ENCODE measurements at places on chromosomes 5 and 9.
A peak's percentile ranks its signal among the peaks of the same experiment; 100 is the strongest.

GRCh38 chr9:19517202-19517942 lies 108.6 kb downstream of the ACER2 start:
- ATAC-seq, result no peak

DNA sequence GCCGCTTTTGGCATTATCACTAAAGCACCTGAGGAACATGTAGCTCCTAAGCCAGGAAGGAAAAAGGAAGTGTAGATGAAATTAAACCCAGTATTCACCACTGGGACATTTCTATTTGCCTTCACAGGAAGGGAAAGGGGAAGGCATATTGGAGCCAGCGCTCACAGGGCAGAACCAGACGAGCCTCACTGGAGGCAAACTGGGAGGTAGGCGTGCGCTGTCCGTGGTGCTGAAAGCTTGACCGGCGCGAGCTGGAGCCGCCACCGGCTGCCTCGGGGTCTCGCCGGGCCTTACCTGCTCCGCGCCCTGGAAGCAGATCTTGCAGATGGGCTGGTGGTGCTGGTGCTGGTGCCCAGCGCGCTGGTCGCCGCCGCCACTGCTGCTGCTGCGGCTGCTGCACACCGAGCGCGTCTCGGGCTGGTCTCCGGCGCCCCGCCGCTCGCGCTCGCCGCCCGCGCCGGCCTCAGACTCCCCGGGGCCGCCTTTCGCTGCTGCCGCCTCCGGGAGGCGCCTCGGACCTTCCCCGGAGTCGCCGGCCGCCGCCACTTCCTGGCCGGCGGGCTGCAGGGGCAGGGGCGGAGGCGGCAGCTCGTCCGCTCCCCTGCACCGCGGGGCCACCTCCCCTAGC lies 732 bp downstream of the MARCHF11 start:
- ATAC-seq, result peak; percentile 85

DNA sequence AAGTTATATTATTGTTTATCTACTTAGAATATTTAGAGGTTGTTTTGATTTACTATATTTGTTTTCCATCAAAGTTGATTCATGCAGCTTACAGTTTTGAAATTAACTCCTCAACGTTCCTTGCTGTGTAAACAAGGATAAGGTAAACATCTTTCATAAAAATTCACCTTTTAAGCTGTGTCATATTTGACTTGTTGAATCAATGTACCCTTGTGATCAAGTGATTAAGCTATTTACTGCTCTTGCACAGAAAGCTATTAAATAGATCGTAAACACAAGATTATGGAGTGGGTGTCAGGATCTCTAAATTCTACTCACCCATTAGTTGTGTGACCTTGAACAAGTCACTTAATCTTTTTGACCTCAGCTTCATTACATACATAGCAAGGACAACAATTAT lies 2054.0 kb upstream of the NUDT12 start:
- no peak for ATAC-seq

DNA sequence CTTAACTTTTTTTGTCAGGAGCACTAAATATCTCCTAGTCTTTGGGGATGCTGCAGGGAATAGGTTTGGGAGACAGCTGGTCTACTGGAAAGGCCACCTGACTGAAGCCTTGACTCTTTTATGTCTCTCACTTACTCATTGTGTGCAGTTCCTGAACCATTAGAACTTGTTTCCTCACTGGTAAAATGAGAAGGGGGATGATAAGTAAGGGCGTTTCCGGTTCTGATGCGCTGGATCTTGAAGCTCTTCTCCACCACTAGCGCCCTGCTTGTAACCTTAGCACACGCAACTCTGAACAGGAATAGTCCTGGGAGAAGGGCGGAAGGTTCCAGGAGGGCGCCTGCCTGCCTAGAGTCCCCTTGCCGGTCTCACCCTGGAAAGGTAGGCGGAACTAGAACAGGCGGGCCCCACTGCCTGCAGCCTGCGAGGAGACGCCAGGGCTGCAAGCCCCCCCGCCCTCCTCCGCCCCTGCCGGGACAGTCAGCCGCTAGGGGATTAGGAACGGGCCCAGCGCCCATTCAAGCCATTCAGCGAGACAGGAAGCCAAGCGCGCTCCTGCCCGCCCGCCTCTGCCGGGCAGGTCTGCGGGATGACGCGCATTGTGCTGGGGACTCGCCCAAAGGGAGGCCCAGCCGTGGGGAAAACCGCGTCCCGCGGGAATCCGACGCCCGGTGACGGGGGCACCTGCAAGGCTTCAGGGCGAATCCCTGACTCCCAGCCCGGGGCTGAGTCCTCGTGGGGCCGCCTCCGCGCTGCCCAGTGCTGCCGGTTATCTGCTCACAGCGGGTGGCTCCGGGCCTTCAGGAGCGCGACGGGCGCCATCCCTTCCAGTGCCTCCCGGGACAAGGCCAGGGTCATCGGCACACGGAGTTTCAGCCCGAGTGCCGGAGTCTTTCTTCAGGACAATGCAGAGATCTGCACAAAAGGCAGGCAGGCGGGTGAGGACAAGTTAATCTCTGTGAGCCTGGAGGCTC lies 44.0 kb upstream of the XPA start:
- peak; percentile 93 for ATAC-seq

DNA sequence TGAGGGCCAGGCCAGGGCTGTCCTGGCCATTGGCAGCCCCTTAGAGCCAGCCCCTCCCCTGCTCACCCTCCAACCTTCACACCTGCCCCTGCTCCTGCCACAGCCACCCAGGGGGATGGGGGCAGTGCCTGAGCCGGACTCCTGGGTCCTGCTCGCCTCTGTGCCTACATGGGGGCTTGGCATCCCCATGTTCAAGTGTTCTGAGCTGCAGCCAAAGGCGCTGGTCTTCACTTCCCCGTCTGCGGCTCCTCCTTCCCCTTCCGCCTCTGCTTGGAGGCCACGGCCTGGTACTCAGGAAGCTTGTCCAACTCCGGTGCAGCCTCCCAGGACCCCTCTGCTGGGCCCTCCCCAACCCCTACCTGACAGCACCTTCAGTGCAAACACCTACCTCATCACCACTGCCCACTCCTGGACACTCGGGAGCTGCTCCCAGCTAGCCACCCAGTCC lies 2.3 kb upstream of the DNLZ start:
- ATAC-seq, result no peak

- ATAC-seq, result no peak
Observed at GRCh38 chr9:96495341-96495740, 45.4 kb downstream of the HABP4 start.

GRCh38 chr9:118273048-118273447 lies 568.8 kb downstream of the TLR4 start:
- no peak for ATAC-seq

DNA sequence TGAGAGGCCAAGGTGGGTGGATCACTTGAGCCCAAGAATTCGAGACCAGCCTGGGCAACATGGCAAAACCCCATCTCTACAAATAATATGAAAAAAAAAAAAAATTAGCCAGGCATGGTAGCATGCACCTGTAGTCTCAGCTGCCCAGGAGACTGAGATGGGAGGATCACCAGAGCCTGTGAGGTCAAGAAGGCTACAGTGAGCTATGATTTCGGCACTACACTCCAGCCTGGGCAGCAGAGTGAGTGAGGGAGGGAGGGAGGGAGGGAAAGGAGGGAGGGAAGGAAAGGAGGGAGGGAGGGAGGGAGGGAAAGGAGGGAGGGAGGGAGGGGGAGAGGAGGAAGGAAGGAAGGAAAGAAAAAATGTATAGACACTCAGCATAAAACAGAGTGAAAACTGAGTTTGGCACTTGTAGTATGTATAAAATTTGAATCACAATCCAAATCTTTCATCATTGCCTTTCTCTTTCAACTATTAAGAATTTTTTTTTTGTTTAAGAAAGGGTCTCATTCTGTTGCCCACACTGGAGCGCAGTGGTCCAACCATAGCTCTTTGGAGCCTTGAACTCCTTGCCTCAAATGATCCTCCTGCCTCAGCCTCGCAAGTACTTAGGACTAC lies 27.8 kb downstream of the SERINC5 start:
- no peak for ATAC-seq

- no peak for ATAC-seq
Observed at GRCh38 chr9:114240647-114241558, 82.0 kb upstream of the ORM1 start.

GRCh38 chr9:13513716-13514444 lies 234.4 kb upstream of the MPDZ start:
- ATAC-seq, result peak; percentile 88

DNA sequence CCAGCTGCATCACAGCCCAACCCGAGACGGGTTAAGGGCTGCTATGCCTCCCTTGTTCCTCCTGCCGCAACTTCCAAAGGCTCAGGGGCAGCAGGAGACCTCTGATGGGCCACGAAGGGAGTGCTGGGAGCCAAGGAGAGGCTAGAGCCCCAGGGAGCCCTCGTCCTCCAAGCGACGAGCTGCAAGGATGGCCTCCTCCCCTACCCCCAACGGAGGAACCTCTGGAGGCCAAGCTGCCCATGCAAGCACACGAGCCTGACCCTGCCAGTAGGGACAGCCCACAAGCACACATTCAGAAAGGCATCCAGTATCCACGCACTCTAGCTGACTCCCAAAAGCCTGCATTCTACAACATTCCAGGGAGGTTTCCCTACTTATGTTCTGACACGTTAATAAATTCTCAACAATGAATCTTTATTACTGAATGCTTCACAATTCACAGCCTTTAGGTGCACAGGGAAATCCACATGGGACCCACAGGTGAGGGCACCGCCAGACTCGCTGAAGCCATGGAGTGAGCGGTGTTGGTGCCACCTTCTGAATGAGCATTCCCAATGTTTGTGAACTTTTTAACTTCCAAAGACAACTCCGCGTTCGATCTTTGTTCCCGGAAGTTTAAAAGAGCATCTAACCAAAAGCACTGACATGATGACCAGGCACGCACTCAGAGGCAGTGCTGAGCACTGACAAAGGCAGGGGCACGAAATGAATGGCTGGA lies 28.7 kb downstream of the IPPK start:
- no peak for ATAC-seq

DNA sequence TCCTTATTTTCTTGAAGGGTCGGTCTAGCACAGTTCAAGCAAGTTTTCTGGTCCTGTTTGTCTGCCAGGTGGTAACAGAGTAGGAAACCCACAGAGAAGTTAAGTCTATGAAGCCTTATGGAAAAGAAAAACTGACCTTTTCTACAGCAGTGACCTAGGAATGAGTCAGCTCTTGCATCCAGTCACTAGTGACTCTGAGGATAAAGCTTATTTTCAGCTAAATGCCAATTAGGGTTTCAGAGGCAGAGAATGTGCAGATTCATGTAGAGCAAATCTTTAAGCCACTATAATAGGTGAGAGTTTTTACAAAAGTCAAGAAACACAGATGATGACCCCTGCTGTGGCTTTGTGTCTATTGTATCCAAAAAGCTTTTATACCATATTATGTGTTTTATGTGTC lies 100.7 kb downstream of the CWC27 start:
- peak; percentile 59 for ATAC-seq

GRCh38 chr9:1938135-1938534 lies 77.0 kb upstream of the SMARCA2 start:
- no peak for ATAC-seq

DNA sequence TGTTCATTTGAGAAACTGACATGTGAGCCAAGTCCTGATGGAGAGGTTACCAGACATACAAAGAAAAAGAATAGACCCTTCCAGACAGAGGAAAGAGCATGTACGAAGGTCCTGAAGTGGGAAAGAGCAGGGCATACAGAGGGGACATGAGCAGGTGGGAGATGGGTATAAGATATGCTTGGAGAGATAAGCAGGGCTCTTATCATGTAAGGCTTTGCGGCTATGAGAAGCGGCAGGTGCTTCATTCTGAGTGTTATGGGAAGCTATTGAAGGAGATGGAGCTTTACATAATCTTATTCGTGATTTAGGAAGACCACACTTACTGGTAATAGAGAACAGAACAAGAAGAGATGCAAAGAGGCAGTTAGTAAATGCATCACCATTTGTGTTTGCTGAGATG lies 417.1 kb downstream of the EBF1 start:
- no peak for ATAC-seq

GRCh38 chr9:16136961-16137360 lies 584.1 kb downstream of the CCDC171 start:
- no peak for ATAC-seq

DNA sequence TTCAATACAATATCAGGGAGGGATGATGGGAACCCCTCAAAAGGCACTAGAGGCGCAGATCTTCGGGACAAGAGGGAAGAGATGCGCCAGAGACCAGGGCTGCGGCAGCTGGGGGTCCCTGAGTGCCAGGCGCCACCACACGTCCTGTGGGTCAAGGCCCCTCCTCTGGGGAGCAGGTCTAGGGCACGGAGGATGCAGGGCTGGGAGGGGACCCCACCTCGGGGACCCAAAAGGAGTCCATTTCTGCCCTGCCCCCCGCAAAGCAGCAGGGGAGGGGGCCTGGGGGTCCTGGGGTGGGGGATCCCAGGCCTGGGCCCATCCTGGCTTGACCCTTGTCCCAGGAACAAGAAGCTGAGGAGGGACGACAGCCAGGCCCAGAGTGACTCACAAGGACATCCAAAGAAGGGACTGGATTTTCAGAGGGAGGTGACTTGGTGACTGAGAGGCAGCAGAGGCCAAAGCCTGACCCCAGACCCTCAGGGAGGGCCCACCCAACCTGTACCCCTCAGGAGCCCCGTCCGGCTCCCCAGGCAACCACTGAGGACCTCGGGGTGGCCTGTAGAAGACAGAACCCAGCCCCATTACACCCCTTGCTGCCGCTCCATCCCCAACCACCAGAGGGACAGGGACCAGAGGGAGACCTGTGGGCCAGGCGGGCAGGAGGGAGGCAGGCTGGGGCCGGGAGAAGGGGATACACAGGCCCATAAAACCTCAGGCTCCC lies 54.2 kb downstream of the LRSAM1 start:
- ATAC-seq, result peak; percentile 20

DNA sequence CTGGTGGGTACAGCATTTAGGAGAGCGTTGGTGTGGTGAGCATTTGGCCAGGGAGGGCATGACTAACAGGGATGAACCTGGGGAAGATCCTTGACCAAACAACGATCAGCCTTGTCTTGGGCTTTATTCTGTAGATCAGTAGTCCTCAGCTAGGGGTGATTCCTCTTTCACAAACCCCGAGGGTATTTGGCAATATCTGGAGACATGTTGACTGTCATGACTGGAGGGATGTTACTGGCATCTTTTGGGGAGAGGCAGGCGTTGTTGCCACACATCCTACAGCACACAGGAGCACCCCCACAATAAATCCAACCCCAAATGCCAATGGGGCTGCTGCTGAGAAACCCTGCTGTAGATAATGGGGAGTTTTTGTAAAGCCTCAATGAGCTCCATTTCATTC lies 43.9 kb downstream of the OSTF1 start:
- ATAC-seq, result no peak

- peak; percentile 78 for ATAC-seq
Observed at GRCh38 chr9:36924071-36924470, 110.0 kb downstream of the PAX5 start.

Measured in motor neuron (in vitro differentiated cells).